Stimulated activated CD4-positive, alpha-beta T cell treated with anti-CD3 and anti-CD28 coated beads, Interleukin-4, amount 100 ng/mL, for 4 hours (primary cell): ENCODE measurements at places on chromosomes 4 and X.

GRCh38 chr4:130336585-130337217 is 1240.7 kb downstream of the C4orf33 start:
- DNase-seq: no peak

DNA sequence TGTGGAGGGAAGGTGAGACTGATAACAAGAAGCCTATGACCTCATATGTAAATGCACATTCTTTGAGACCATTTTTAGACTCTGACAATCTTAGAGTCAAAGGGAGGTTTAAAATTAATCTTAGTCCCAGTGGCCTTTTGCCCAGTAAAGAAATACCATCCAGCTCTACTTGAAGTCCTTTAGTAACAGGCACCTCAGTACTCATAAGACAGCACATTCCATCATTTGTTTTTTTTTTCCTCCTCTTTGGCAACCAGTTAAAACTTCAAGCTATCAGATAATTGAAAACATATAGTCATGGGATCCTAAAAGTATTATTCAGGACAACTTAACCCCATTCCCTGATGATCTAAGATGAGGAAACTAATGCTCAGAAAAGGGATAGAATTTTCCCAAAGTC is 4.6 kb downstream of the EDA2R start:
- no peak for DNase-seq

GRCh38 chrX:15644560-15644872 is 20.1 kb downstream of the CLTRN start:
- no peak for DNase-seq

DNA sequence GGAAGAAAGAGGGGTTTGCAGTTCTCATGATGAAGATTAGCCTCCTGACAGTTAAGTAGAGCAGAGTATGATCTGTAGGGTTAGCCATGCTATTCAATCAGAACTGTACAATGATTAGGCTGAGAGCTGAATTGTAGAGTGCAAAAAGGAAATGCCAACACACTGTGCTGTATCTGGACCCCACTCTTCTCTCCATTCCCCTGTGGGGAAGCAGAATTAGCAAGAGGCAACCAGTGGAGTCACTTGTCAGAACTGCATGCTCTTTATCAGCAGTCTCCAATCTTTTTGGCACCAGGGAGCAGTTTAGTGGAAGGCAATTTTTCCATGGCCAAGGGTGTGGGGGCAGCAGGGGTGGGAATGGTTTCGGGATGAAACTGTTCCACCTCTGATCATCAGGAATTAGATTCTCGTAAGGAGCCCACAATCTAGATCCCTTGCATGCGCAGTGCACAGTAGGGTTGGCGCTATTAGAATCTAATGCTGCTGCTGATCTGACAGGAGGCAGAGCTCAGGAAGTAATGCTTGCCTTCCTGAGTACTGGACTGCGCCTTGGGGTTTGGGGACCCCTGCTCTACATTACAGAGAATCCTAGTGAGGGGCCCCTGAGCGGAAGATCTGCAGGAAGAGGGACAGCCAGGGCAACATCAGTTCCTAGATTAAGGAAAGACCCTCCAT is 19.4 kb downstream of the TBC1D9 start:
- DNase-seq: no peak
